ENCODE measurements at places on chromosomes 11 and 22.

- DNase-seq, result no peak
These were observed 15.1 kb downstream of the APOL2 start for GRCh38 chr22:36224245-36224644.

DNA sequence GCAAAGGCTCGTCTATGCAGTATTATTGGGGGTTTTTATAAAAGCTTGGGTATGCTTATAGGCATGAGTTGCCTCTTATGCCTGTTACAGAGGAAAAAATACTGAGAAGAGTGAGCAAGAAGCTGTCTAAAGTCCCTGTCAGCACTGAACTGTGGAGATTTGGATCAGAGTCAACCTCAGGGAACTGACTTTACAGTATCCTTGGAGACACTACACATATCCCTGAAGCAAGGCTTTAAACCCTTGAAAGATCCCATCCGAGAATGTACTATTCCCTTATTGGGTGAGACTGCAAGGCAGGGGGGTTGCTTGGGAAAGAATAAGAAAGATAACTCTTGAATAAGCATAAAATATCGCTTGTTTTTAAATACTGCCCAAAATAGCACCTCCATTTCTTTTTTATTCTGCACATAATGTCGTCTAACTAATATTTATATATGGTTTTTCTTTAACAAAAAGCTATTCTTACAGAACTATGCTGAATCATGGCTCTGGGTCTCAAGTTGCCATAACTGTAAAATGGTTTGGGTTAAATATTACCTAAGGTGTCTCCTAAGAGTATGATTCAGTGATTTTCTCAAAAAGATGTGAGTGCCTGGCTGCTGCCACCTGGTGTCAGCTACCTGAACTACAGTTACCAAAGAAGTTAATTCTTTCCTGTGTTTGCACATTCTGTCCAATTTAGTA is 1062.8 kb downstream of the DLG2 start:
- peak; percentile 56 for DNase-seq

DNA sequence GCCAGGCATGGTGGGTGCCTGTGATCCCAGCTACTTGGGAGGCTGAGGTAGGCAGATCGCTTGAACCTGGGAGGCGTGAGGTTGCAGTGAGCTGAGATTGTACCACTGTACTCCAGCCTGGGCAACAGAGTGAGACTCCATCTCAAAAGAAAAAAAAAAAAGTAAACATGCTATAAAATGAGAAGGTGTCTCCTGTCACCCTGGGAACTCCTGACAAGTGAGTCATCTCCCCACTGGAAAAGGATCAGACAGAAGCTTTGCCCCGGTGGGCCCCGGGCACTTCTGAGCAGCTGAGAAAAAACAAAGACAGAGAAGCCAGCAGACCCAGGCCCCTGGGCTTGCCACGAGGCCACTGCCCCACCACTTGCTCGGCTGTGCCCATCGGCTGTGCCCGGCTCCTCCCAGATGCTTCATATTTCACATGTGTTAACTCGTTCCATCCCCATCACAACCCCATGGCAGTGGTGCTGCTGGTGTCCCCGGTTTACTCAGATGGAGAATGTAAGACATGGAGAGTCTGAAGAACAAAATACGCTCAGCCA is 22.3 kb downstream of the TTLL1 start:
- DNase-seq, result no peak

DNA sequence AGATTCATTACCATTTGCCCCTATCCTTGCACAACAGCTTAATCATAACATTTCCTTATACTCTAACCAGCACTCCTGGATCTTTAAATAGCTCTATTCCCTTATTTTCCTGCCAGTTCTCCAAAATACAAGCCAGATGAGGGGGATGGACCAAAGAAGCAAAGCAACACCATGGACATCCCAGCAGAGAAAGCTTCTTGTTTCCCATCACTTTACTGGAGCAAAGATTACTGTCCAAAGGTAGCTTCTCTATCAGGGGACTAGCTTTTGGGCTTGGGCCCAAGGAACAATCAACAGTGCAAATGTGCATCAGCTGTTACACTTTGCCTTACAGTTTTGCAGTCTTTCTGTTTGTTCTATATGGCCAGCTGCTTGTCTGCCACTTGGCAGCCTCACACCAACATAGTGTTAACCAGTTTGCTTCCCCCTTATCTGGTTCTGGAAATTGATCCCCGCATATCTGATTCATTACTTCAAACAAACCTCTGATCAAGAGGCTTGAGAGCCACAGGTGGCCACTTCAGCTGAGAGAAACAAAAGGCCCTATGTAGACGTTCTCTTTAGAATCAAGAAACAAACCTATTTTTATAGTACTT is 814.3 kb downstream of the METTL15 start:
- peak; percentile 3 for DNase-seq

GRCh38 chr22:21450320-21450831 is 16.8 kb upstream of the TMEM191C start:
- DNase-seq, result peak; percentile 47

DNA sequence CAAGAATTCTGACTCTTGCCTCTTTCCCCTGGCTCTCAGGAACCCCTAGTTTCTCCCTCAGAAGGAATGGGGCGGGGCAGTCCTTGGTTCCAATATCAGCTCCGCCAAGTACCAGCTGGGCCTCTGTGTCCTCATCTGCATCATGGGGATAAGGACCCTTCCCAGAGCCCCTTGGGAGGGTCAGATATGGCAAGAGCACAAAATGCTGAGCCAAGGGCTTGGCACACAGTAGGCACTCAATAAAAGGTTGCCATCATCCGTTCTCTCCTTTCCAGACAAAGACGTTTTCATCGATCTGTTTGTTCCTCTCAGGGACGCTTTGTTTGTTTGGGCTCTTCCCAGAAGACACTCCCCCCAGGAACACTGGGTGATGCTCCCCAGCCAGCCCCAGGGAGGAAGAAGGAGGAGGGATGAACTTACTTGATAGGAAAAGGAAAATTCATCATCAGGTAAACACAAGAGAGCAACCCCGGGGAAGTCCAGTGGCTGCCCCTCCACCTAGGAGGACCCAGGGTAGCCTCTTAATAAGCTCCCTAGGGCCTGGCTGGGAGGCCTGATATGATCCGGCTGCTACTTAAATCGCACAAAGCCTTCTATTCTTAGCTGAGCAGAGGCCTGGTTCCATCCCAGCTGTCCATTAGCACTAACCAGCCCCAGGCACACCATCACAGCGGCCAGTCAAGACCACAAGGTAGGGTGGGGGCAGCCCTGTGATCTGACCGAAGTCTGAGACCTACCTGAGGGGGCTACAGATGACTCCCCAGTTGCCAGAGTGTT is 19.6 kb downstream of the GDPD5 start:
- DNase-seq, result no peak

GRCh38 chr11:121586750-121587149 is 134.0 kb upstream of the SORL1-AS1 start:
- no peak for DNase-seq

- DNase-seq, result no peak
These were observed 13.7 kb downstream of the GDPD4 start for GRCh38 chr11:77287615-77288273.

DNA sequence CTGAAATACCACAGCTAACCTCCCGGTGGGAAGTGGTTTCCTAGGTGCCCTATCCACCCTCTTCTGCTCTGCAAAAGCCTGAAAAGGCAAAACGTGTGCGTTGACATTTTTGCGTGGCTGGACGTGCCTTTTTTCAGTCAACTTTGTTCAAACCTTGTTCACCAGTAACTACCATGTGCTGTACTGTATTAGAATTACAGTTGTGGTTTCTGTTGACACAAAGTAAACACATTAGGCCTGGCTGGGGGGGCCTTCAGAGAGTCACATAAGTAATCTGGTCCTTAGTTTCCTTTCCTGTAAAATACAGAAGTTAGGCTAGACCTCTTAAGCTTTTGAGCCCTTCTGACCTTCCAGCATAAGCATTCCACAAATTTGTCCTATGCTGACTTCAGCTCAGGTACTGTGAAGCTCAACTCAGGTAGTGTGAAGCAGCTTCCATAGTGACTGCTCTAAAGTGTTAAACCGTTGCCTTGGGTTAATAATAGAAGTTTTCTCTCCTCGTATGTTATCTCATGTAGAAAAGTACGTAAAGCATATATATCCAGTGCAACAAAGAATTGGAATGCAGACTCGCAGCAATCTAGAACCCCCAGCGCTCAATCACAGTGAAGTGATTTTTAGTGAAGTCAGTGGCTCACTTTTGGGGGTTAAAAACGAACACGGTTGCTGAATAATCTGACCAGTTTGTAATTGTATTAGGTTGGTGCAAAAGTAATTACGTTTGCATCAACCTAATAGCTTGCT is 1.8 kb downstream of the EWSR1 start:
- DNase-seq, result peak; percentile 49

- DNase-seq, result no peak
These were observed 1168.1 kb downstream of the LRRC4C start for GRCh38 chr11:40291329-40291728.

DNA sequence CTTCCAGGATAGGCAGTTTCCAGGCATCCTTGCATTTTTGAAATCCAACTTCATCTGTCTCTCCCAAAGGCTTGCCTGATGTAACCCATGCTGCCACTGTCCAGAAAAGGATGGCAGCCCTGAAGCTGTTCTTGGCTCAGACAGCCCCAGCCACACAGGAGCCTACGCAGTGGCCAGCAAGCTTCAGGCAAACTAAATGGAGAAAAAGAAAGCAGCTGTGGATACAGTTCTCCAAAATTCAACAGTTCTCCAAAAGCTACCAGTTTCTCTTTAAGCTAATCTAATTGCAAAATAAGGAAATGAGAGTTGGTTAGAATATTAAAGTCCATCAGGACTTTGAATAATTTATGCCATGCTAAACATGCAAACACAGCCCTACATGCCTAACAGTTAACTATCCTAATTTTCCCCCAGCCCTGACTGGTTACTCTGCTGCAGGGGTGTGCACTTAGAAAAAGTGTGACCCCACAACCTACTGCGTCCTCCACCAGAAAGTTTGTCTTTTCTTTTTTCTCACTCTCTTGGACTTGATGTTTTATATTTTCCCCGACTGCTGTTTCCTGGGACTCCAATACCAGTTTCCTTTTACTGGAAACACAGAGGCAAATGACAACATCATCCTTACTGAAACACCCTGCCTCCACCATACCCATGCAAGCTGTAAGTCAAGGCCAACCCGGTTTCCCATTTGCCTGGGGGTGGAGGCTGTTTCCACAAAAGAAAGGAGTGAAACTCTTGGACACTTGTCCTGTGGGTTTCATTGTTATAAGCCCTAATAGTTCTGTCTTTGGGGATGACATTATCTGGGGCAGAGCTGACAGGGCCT is 69.1 kb upstream of the OR5AN1 start:
- no peak for DNase-seq

DNA sequence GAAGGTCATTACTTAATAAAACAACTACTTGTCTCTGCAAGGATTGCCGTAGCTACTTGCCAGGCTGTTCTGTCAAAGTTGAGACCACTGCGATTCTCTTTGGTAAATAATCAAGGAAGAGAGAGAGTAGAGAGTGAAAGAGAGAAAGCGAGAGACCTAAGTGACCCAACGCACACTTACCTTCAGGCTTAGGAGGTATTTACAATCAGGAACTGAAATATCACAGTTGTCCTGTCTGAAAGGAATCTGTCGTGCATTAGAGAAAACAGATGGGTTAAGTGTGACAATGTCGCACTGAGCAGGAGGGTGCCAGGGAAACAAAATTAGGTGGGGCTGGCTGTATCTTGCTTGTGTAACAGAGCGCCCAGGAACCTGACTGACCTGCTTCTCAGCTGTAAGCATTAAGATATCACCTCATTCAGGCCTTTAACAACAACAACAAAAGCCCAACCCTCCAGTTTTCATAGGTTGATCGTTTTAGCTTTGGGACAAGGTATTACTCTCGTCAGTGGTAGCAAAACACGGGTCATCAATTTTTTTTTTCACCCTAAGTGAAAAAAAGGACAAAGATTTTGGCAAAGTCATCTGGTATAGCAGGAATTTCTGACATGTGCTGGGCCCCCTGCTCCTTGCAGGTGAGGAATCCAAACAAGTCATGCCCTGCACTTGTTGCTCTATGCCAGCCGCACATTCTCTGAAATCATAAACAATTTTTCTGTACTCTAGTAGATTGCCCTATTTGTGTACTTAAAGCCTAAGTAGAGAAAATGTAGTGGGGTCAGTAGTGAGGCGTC is at the start of gene MUC15:
MUC15 (minus strand) TSS at position 403 of the 794 bp plus-strand sequence. CDS start 5,169 bp downstream, outside the sequence.
- peak; percentile 28 for DNase-seq

DNA sequence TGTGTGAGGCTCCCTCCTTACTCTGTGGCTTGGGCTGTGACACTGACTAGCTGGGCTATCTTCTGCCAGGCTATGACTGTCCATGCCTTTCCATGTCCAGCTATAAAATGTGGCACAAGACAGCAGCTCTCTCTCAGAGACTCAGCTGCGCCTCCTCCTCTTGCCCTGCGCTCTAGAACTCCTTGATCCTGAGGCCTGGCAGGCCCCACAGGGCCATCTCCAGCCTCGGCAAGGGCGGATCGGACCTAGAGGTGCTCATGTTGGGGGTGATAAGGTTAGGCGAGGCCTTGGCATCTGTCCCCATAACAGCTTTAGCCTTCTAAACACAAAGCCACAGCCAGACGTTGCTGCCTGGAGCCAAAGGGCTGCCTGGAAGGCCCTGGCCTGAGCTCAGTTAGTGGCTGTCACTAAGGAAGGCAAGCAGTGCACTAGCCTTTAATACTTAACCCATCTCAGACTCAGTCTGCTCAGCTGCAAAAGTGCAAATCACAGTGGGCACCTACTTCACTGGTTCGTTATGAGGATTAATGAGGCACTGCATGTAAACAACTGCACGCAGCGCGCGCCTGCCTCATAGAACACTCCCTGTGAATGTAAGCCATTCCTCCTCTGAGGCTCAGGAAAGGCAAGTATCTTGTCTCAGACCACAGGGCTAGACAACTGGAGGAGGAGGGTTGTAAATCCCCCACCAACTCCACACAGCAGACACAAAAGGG is 1.2 kb downstream of the GUCD1 start:
- DNase-seq, result no peak

DNA sequence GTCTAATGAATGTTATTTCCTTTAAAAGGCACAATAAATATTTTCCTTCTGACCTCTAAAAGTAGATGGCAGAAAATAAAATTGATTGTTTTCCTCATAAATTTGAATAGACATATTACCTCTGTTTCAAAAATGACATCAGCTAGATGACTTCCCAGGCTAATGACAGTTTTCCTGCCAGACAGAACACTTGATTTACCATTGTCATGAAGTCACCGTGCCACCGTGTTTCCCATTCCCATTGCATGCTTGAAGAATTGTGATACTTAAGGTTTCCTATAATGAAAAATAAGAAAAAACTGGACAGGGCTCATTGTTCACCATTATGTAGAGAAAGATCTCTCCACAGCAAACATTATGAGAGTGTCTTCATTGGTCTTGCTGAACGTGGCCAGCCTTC is 151.1 kb downstream of the NCAM1 start:
- DNase-seq, result no peak

Data from GM23338 (cell line).